ENCODE measurements at places on chromosomes 5 and 9.

DNA sequence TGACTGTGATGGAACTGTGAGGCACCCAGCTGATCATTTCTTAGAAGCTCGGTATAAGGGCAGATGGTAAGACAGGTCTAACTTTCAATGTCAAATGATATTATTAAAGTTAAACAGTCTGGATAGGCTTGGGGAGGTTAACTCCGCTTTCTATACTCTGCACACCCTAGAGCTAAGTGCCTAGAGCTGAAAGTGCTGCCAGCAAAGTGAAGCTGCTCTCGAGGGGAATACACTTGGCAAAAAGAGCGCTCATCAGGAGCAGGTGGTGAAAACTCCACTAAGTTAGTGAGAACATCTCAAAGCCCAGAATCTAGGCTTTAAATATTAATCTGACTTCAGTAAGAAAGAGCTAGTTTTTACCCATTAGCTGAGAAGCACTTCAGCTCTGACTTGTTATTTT is 349.6 kb upstream of the SLC30A5 start:
- DNase-seq, result no peak

- DNase-seq, result no peak
Observed at GRCh38 chr9:135301271-135302263, 178.0 kb upstream of the PPP1R26 start.

DNA sequence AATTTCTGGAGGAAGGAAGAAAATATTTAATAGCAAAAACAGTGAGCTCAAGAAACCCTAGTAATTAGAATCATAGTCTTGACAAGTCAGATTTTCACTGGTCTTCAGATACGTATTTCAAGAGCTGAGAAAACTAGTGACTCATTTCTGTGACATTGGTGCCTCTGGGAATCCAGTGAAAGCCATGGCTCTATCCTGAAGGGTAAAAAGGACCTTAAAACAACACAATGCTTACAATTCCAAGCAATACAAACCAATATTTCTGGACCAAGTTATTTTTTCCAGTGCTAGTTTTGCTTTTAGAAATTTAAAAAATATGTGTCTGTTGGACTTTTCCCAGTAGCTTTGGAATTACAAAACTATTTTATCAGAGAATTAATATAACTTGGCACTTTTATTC is 140.3 kb downstream of the LPAR1 start:
- no peak for DNase-seq

DNA sequence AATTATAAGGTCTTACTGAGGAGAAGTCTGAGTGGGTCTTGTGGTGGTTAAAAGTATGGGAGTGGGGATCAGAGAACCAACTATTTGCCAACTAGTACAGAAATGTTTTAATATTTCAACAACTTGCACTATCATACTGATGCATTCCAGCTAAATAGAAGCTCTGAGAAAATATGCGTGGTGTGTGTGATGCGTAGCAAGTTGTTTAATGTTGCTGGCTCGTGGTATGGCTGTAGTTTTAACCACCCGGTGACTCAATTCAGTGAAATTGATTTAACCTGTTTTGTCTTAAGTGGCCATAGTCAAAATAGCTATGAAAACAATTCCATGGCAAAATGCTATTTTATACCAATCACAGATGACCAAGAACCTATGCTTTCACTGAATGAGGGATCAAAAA is 176.5 kb upstream of the SLC24A2 start:
- DNase-seq, result no peak

DNA sequence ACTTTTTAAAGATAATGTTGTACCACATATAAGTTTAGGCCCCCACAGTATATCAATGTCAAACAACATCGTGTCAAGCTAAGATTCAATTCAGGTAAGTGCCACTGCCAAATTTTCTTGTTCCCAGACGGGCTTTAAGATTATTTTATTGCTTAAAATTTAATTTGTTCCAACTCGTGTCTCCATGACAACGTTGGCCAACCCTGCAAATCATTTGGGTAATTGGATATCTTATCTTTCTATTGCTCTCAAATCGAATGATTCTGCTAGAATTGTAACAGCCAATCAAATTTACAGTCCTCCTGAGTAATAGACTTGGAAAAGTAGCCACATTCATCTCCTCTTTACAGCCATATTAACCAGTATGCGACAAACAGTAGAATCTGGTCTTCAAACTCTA is 19.5 kb downstream of the TLE1 start:
- no peak for DNase-seq

DNA sequence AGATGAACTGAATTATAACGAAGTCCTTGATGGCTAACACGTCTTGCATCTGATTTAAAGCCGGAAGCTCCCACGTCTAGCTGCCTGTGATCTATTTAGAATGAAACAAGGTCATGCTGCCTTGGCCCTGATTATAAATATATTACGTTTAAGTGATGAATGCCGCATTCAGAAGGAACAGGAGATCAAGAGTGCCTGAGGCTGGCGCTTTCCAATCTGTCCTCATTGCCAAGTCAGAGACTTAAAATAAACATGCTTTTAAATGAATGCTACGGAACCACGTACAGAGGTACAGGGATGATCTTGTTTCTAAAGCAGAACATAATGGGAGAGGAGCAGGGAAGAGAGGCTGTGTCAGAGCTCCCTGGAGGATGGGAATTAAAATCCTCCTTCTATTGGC is 292.8 kb downstream of the TLE1 start:
- DNase-seq, result no peak

DNA sequence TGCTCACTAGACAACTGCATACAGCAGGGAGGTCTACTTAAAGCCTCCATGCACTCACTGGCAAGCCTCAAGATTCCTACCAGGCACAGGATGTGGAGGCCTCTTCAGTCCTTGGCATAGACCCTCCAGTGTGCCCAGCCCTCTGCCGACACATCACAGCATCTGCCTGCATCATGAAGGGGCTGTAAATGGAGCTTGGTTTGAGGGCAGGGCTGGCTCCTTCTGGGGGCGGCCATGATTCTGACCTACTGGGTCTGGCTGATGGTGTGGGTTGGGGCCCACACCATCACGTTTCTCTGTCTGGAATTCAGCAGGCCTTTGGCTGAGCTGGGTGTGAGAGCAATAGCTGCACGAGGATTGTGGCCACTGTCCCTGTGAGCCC is 84.9 kb upstream of the SHB start:
- no peak for DNase-seq

DNA sequence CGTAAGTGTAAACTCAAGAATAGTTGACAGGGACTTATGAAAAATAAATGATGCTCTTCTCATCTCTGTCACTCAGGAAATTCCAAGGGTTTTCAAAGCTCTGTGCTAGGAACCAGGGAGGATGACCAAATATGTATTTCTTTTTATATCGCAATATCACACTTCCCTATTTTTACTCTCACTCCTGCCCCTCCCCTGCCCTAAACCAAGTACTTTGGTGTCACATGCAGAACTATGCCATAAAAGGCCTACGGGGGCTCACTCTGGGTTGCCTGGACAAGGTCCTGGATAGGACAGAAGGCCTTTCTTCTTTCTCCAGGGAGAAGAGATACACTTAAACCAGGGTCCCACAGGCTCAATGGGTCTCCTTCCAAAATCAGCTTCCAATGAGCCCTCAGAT is 8.3 kb upstream of the RETREG1 start:
- DNase-seq, result no peak

DNA sequence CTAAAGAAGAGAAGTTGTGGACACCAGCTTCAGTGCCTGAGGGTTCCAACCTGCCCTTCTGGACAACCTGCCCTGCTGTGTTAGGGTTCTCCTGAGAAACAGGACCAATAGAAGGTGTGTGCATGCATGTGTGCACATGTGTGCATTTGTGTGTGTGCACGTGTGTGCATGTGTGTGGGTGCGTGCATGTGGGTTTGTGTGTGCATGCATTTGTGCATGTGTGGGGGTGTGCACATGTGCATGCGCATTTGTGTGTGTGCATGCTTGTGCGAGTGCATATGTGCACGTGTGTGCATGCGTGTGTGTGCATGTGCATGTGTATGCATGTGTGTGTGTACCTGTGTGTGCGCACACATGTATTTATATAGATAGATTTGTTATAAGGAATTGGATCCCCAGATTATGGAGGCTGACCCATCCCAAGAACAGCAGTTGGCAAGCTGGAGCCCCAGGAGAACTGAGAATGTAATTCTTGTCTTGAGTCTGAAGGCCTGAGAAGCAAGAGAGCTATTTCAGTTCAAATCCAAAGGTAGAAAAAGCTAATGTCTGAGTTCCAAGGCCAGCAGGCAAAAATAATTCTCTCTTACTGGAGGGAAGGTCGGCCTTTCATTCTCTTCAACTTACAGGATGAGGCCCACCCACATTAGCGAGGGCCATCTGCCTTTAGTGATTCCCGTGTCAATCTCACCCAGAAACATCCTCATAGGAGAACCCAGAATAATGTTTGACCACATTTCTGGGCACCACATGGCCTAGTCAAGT is 62.9 kb upstream of the SYNPO start:
- DNase-seq, result no peak

GRCh38 chr9:126893079-126893478 is 21.5 kb upstream of the RALGPS1 start:
- DNase-seq, result no peak

DNA sequence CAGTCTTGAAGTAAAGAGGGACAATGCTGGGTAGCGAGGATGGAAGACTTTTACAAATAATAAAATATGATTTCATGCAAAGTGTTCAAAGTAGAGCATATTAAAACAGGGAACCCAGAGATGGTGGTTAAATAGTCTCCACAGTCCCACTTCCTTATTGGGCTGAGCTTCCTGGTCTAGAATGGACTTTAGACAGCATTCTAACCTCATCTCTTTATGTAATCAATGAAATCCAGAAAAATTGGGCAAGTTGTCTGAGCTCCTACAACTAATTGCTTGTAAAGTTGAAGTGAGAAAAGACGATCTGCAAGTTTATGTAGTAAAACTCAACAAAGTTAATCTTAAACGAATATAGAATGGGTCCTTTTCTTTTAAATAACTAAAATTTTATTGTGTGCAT is 328.9 kb downstream of the PJA2 start:
- DNase-seq, result no peak

DNA sequence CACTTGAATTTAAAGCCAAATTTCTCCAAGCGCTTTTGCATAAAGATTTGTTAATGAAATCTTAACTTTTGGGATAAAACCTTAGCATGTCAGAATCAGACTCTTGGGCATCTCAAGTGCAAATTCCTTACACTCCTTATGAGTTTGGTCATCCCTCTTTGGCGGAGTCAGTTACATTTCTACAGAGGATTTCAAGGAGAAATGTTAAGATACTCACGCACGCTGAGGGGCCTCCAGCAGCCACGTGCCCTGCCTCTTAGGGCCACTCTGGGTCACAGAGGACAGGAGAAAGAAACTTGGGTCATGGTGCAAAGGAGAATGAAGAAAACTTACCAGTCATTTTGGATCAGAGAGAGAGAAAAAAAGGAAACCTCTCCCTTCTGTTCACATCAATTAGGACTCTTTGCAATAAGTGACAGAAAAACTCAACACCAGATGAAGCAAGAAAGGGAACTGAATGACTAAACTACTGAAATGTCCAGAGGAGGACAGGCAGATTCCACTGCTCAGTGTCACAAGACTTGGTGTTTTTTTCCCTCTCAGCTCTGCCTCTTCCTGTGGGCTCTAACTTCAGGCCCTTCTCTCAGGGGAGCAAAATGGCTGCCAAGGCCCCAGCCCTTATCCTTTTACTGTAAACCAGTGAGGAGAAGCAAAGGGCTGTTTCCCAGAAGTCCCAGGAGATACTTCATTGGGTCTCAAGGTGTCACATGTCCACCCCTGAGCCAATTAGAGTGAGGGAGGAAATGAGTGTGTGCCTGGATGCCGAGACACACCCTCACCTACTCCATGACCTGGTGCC is 63.3 kb upstream of the NFIL3 start:
- no peak for DNase-seq

GRCh38 chr9:75893106-75893505 is 2.6 kb downstream of the PCSK5 start:
- DNase-seq, result no peak

GRCh38 chr5:149417711-149418368 is 38.7 kb upstream of the IL17B start:
- no peak for DNase-seq

DNA sequence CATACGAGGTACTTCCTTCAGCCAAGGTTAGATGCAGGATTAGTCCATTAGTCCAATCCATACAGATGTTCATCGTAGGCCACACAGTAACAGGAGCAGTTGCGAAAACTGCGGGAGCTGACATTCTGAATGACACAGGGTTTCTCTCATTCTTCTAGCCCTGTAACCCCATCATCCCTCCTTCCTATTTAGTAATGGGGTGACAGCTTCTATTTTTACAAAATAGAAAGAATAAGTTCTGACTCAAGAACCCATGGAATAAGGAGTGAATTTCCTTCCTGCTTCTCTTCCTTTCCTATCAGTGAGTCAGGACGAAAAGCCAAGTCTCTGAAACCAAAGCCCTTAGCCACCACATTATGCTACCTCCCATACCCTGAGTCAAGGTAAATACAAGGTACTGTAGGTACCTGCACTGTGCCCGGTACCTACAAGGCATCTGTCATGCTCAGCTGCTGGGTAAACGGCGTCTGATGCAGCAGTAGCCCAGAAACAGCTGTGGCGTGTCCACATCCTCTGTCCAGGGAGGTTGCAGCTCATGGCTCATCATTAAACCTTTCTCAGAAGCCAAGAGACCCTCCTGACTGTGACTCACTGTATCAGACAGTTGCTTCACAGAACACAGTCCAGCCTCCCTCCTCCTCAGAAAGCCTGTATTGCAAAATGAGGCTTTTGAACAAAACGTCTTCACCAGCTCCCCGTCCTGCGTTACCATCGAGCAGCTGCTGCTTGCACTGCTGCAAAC is 84.2 kb downstream of the ESM1 start:
- no peak for DNase-seq

DNA sequence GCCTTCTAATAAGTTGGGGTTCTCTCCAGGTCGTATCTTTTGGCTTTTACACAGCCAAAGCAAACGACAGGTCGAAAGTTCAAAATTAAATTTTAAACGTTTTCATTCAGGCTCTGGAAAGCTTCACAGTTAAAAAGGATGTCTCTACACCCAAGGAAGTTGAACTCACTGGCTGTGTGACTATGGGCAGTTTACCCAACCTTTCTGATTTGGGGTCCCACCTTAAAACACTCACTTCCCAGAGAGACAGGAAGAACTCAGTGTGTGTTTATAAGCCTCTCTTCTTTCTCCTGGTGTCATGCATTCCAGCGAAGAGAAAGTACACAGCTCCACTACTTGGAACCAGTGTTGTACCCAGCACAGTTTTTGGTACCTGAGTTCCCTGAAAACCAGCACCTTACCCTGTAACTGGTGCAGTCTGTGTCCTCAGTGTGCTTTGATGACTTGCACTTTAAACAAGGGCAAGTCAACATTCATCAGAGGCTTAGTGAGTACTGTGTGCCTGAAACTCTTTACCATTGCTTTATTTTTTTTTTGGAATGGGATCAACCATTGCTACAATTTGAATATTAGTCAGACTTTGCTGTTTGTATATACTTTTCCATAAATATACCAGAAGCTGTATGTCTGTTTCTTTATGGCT is 1.7 kb downstream of the SRD5A1 start:
- DNase-seq, result no peak

GRCh38 chr5:11110128-11110527 is 349.1 kb upstream of the DAP start:
- DNase-seq, result no peak

GRCh38 chr9:134189145-134189469 is 24.7 kb upstream of the RNU6ATAC start:
- DNase-seq, result no peak

GRCh38 chr5:80067531-80068245 is 32.5 kb downstream of the THBS4 start:
- no peak for DNase-seq

GRCh38 chr5:172502969-172503368 is 48.6 kb upstream of the SH3PXD2B start:
- DNase-seq, result no peak

All from stimulated activated CD4-positive, alpha-beta T cell treated with anti-CD3 and anti-CD28 coated beads, Interleukin-1b, Interleukin-23, amount 100 ng/mL, for 4 hours (primary cell).